Activated CD4-positive, alpha-beta T cell treated with anti-CD3 and anti-CD28 coated beads, Interleukin-2, amount 50 U/mL, for 4 hours (primary cell): ENCODE measurements at places on chromosomes 3 and 15.

- DNase-seq = no peak
These were observed 101.1 kb upstream of the DLG1 start for GRCh38 chr3:197399486-197399885.

- no peak for DNase-seq
These were observed 156.7 kb upstream of the BHLHE40 start for GRCh38 chr3:4822568-4822967.

GRCh38 chr3:127652246-127652995 lies 20.3 kb upstream of the ABTB1 start:
- DNase-seq = no peak

GRCh38 chr3:71478568-71478967 lies 105.0 kb downstream of the FOXP1 start:
- peak; percentile 63 for DNase-seq

DNA sequence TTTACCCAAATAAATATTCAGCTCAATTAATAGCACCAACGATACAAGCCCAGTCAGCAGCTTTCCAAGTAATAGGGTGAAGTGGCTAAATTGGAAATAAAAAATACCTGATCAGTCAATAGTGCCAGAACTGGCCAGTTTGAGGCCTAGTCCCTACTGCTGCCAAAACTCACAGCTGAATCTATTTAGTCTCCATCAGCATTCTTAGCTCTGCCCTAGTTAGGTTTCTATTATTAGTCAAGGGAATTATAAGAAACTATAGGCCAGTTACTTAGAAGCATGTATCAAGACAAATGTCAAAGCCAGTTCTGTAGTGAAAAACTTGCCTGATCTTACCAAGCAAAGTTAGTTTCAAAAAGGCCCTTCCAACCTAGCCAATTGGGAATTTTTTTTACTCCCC lies 146.2 kb upstream of the ZBTB20 start:
- no peak for DNase-seq

- no peak for DNase-seq
These were observed 37.0 kb downstream of the FBXL22 start for GRCh38 chr15:63634154-63634553.
